ENCODE measurements at places on chromosomes 4 and X.

DNA sequence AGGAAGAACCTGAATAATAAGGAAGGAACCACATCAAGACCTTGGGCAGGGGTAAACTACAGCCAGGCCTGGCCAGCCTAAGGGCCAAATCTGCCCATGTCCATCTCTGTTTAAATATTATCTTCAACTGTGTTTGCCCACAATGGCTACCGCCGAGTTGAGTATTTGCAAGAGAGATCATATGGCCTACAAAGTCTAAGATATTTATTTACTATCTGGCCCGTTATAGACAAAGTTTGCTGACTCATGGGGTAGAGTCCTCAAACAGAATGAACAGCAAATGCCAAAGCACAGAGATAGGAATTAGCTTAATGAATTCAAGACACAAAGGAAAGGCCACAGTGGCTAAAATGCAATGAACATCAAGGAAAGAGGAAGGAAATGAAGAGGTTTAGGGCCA, 44.8 kb downstream of the RPS6KA3 start:
- no peak for DNase-seq

GRCh38 chrX:73827406-73827805, 264.4 kb downstream of the CHIC1 start:
- DNase-seq, result no peak

- no peak for DNase-seq
Observed at GRCh38 chr4:86484241-86484640, 109.9 kb upstream of the PTPN13 start.

GRCh38 chrX:148498067-148498466, 2.4 kb upstream of the AFF2 start:
- no peak for DNase-seq

DNA sequence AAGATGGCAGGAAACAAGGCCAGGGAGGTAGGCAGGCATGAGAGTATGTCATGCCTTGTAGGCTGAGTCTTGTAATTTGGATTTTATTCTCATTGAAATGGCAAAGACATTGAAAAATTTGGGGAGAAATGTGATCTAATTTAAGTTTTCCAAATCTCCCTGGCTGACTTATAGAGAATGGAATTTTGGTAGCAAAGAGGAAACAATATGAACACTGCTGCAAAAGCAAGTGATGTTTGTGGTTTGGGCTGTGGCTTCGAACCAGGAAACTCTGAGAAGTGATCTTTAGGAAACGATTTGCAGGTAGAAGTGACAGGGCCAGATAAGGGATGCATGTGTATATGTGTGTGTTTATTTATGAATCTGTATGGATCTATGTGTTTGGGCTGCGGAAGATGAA, 35.6 kb downstream of the ARSJ start:
- DNase-seq, result peak; percentile 79

GRCh38 chr4:85955620-85956292, 404.1 kb downstream of the MAPK10 start:
- DNase-seq, result no peak

- no peak for DNase-seq
Observed at GRCh38 chr4:157706155-157706554, 466.7 kb downstream of the GASK1B start.

- peak; percentile 61 for DNase-seq
Observed at GRCh38 chr4:4838051-4838935, 21.2 kb upstream of the MSX1 start.

DNA sequence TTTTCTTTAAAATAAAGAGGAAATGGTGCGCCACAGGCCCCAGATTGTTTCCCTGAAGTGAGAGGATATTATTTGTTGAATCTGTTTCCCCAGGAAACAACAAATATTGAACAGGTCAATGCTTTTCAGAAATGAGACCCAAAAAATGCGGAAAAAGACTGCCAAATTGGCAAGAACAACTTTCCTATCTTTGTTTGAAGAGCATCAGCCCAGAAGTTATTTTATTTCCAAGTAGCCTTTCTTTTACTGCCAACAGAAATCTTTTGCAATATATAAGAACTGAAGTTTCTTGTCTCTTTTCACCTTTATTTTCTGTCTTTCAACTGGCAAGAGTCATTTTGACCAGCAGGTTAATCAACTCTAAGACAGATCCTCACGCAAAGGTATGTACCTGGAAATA, at the start of gene SMR3A:
TSS of gene SMR3A (plus strand) at position 301 of the 400 bp plus-strand sequence. CDS start 1,356 bp downstream, outside the sequence.
- DNase-seq, result no peak

GRCh38 chr4:74464291-74464690, 19.4 kb downstream of the AREG start:
- no peak for DNase-seq

- DNase-seq, result peak; percentile 20
Observed at GRCh38 chrX:39814391-39814790, 283.4 kb downstream of the BCOR start.

DNA sequence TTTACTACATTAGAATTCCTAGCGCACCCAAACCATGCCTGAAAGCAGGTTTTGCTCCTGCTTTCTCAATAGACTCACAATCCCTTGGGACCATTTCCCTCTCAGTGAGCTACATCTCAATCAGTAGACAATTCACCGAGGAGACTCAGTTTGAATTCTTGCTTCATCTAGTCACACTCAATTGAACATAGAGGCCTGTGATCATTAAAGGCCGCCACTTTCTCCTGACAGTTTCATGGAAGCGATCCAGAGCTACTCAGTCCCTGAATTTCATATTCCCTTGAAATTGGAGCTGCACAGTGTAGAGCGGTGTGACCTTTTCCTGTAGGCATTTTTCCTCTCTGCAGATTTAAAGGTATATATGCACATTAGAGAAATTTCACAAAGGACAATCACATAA, 193.9 kb upstream of the SPOCK3 start:
- DNase-seq, result peak; percentile 30

- DNase-seq, result no peak
Observed at GRCh38 chr4:88327665-88328064, 43.3 kb upstream of the PPM1K start.

DNA sequence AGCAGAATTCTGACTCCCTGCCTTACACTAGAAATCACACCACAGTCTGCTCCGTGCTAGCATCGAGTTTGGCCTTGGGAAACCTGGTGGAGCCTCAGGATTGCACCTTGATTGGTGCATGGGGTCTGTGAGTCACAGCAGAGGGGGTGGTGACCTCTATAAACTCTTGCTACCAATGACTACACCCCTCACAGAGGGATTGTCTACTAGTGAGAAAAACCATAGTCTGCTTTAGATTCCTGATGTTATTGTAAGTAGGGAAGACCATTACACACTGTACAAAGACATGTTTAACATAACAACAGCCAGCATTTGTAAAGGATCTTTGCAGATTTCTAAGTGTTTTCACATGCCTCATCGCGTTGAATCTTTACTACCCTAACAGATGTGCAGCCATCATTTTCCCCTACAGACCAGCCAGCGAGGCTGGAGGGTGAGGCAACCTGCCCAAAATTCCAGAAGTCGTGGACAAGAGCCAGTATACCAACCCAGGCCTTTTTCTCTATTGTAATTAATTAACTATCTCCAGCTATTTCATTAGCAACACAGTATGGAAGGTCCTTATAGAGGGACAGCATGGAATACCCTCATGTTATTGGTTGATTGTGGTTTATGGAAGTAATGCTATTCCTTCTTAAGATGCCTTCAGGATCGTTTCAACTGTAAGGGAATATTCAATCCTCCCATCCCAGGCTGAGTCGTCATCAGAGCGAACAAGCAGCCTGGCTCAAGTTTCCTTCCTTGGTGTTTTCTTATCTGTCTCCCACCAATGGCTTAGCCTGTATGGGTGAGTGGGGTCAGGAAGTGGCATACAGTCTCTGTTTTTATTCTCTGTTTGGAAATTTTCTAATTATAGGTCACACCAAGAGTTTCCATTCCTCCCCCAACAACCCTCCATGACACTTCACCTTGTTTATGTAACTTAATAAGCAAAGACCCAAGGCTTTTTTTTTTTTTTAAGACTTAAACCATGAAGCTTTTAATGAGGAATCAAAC, 55.9 kb upstream of the KDR start:
- peak; percentile 53 for DNase-seq

DNA sequence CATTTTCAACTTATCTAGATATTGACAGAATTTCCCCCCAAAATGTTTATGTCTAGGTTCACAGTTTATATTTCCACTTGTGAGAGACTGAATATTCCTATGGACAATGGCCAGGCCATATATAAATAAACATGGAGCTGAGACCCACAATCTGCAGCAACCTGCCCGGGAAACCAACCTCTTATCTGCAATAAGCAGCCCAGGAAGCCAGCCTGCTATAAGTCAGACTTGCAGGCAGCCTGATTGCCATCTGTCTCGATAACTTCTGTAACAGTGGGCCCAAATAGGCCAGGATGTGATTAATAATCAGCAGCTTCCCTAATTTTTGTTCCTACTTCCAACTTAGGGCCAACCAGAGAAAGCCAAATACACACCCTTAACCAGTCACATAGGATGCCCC, 5.2 kb upstream of the NAP1L5 start:
- no peak for DNase-seq

DNA sequence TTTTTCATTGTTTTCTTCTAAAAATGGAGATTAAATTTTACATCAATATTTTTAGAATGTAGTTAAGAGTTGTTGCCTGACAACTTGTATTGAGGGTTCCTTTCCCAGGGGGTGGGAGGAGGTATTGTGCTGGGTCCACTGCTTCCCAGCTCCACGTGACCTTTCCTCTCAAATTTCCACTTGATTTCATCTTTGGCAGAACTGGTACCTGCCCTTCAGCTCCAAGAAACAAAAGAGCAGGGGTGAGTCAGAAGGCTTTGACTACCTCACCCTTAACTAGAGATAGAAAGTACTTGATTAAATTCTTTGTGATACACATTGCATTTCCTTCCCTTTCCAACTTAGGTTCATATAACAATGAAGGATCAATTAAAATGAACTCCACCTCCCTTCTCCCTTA, 19.7 kb downstream of the TRIM2 start:
- DNase-seq, result peak; percentile 43

GRCh38 chr4:153519687-153520086, 53.5 kb downstream of the TMEM131L start:
- no peak for DNase-seq

DNA sequence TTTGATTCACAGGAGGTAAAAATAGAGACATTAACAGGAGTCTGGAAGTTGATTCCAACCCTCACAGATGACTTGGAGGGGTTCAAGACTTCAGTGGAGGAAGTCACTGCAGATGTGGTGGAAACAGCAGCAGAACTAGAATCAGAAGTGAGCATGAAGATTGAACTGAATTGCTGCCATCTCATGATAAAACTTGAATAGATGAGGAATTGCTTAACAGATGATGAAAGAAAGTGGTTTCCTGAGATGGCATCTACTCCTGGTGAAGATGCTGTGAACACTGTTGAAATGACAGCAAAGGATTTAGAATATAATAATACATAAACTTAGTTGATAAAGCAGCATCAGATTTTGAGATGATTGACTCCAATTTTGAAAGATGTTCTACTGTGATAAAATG, 76.5 kb downstream of the RELL1 start:
- DNase-seq, result no peak

GRCh38 chr4:81516241-81516640, 44.5 kb upstream of the RASGEF1B start:
- no peak for DNase-seq

- peak; percentile 96 for DNase-seq
Observed at GRCh38 chrX:154541896-154542722, 4.5 kb downstream of the G6PD start.

DNA sequence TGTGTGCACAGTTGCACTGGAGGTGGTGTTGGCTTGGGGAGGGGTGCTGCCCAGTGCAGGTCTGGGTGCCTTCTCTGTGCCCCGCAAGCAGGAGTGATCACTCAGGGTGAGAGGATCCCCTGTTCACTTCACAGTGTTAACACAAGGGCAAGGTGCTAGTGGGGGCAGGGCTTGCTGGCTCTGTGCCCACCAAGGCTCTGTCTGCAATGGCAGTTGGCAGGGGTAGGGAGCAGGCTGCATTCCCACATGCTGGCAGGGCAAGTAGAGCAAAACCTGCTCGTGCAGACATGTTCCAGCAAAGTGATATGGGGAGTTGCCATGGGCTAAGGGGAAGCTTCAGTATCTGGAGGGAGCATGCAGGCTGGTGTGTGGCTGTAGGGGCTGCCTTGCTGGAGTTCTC, 428.0 kb downstream of the ZNF674 start:
- DNase-seq, result no peak

DNA sequence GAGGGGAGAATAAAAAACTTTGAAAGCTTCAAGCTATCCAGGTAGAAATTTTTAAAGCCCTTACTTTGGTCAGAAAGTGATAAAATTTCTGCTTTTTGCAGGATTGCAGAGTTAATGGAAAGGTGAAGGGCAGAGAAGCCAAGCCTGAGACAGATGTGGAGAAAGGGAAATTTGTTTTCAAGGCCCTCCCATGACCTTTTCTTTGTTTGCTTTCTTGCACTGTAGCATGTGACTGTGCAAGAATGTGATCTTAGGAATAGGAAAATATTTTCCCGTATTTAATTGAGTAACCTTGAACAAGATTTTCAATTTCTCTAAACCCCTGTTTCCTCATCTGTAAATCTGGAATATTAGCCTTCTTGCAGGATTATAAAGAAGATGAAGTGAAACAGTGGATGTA, 307.2 kb downstream of the PPARGC1A start:
- no peak for DNase-seq

GRCh38 chr4:3254302-3255131, 5.6 kb downstream of the MSANTD1 start:
- DNase-seq, result no peak

- no peak for DNase-seq
Observed at GRCh38 chrX:82742351-82742750, 765.7 kb upstream of the POU3F4 start.

DNA sequence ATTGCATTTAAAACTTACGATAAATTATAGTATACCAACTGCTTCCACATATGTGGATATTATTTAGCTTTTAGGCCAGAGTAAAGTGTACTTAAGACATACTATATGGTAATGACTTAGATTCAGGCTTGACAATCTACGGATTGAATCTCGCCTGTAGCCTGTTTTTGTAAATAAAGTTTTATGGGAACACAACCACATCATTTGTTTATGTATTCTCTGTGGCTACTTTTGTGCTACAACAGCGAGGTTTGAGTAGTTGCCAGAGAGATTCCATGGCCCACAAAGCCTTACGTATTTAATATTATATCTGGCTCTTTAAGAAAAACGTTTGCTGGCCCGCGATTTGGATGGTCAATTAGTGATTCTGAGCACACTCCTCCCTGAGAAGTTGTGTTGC, 37.6 kb downstream of the HHIP start:
- no peak for DNase-seq

DNA sequence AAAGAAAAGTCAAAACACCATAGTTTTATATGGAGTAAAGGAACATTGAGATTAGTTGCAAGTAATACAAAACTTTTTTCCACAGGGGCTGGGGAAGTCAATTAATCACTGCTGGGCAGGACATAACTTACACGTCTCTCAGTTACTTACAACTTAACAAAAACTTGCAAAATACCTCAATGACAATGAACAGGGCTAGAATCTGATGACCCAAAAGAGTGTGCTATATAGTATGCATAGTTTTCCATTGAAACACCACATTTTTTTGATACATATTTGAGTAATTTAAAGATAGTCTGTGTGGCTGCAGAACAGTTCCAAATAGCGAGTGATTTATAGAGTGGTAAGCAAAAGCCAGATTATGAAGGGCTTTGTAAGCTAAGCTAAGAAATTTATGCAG, 172.3 kb upstream of the TRPC5 start:
- DNase-seq, result peak; percentile 35

GRCh38 chr4:48687313-48688051, 92.6 kb downstream of the FRYL start:
- DNase-seq, result no peak
